Vagina (tissue), 2 donors: ENCODE measurements at places on chromosomes 13 and 19.

- no peak for DNase-seq
These were observed 12.4 kb downstream of the NOSIP start for GRCh38 chr19:49567861-49568441.

GRCh38 chr13:35694549-35695447 is 218.3 kb upstream of the MAB21L1 start:
- DNase-seq: no peak

- DNase-seq: no peak
These were observed 100.7 kb upstream of the RXFP2 start for GRCh38 chr13:31638577-31638976.

GRCh38 chr13:72025836-72026235 is 158.8 kb upstream of the DACH1 start:
- DNase-seq: no peak

- DNase-seq: no peak
These were observed 111.5 kb downstream of the PTPRS start for GRCh38 chr19:5228932-5229777.

GRCh38 chr19:41621226-41621625 is 5.6 kb downstream of the CEACAM4 start:
- no peak for DNase-seq

GRCh38 chr19:45469945-45470761 is 2.4 kb downstream of the FOSB start:
- no peak for DNase-seq

DNA sequence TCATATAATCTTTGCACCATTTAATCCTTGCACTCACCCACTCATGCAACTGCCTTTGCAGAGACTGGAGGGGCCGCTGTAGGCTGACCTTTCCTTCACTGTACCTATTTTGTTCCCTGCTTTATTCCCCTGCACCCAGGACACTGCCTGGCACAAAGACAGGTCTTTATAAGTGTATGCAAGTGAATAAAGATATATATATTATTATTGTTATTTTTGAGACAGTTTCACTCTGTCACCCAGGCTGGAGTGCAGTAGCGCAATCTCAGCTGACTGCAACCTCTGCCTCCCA is 3.8 kb downstream of the ALOX5AP start:
- DNase-seq: no peak

GRCh38 chr13:90997951-90998350 is 349.5 kb upstream of the MIR17HG start:
- DNase-seq: no peak

- no peak for DNase-seq
These were observed 162.5 kb downstream of the KCTD12 start for GRCh38 chr13:76723551-76724232.

GRCh38 chr13:23433171-23434153 is at the start of gene SACS:
SACS (minus strand) TSS chr13:23433702; CDS start chr13:23411239, 22,463 bp downstream.
- DNase-seq: no peak

DNA sequence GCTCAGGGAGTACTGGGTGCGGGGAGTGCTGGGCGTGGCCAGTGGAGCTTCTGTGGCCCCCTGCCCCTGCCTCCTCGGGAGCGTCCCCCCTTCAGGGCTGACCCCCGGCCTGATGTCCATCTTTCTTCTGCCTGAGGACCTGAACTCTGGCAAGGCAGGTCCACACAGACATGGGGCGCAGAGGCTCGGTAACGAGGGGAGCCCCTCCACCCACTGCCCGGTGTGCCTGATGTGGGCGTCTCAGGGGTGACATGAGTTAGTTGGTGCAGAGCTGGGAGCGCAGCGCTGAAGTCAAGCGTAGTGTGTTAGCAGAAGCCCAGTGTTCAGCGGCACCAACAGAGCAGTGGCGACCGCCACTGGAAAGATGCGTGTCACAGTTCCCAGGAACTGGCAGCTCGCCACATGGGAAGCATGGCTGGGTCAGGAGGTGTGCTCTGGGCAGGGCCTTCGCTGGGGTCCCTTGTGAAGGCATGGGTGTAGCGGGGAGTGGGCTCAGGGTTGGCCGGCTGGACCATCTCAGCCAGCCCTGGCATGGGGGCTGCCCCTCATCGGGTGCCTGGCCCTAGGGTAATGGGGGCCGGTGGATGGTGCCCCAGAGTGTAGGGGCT is 11.5 kb downstream of the THOP1 start:
- no peak for DNase-seq

DNA sequence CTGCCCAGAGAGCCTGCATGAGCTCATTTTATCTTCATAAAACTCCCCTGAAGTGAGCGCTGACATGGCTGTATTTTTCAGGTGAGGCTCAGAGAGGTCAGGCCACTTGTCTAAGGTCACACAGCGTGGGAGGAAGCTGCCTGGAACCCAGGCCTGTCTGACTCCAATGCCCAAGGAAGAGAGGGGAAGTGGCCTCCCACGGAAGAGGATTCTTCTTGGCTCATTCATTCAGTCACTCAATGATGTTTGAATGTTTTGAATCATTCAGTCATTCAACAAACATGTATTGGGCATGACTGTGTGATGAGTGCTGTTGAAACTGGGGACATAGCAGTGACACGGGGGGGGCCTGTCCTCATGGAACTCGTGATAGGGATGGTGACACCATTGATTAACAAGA is 12.0 kb downstream of the ACTL9 start:
- DNase-seq: no peak

GRCh38 chr19:30148039-30148790 is 206.2 kb downstream of the URI1 start:
- DNase-seq: no peak

DNA sequence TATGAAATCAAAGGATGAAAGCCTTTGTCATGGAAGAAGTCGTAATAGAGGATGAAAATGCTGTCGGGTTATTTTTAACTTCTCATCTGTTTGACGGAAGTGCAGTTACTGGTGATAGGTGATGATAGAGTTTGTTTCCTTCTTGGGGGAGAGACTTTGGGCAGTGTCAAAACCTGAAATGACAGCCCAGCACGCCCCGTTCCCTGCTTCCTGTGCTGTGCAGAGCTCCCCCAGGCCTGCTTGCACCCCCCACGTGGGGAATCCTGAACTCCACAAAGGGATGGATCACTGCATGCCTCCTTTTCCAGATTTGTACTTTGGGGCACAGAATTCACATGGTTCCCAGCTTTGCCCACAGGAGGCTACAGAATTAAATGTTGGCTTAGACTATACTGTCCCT is 102.7 kb downstream of the ATP11A start:
- no peak for DNase-seq

DNA sequence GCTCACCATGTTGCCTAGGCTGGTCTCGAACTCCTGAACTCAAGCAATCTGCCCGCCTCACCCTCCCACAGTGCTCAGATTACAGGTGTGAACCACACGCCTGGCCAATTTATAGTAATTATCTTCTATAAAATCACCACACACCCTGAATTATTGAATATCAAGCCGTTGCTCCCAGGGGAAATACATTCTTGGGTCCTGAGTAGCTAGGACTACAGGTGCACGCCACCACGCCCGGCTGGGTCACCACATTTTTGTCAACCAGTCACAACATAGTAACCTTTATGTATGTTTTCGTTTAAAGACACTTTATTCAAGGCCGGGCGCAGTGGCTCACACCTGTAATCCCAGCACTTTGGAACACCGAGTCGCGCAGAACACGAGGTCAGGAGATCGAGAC is 8.3 kb downstream of the CBLC start:
- DNase-seq: no peak

- DNase-seq: no peak
These were observed 838 bp upstream of the SNRNP70 start for GRCh38 chr19:49084206-49085019.

DNA sequence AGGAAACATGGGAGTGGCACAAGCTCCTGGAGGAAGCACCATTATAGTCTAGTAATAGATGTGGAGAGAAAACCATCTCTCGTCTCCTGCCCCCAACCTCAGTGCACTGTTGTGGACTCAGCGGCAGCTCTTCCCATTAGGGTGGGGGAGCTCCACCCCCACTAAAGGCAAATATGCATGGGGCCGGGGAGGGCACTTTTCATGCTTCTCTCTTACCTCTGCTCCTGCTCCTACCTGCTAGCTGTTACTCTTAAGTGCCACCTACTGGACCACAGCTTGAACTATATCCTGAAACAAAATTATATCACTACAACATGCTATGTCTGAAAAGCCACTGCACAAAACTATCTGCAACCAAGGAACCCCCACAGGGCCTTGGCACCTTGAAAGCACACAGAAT is 112.6 kb upstream of the DACH1 start:
- no peak for DNase-seq

DNA sequence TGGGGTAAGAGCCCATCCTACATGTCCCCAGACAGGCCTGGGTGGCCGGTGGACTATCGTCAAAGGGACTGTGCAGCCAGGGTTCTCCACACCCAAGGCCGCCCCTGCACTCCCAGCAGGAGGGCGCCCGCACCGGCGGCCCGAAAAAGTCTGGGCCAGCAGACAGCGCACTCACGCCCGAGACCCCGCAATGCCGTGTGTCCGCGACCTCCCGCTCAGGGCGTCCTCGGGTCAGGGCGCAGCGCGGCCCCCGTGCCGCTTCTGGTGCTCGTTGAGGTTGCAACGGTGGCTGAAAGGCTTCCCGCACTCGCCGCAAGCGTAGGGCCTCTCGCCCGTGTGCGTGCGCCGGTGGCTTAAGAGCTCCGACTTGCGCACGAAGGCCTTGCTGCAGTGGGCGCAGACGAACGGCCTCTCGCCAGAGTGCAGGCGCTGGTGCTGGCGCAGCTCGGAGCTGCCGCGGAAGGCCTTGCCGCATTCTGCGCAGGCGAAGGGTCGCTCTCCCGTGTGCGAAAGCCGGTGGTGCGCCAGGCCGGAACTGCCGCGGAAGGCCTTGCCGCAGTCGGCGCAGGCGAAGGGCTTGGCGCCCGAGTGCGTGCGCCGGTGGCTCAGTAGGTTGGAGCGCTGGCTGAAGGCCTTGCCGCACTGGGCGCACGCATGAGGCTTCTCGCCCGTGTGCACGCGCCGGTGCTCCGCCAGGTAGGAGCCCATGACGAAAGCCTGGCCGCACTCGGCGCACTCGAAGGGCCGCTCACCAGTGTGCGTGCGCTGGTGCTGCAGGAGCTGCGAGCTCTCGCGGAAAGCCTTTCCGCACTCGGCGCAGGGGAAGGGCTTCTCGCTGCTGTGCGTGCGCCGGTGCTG is 2.8 kb upstream of the A1BG start:
- DNase-seq: no peak

GRCh38 chr13:77053192-77053591 is 26.2 kb upstream of the FBXL3 start:
- DNase-seq: no peak

- DNase-seq: peak; percentile 69
These were observed 39.1 kb downstream of the GPR12 start for GRCh38 chr13:26721251-26722121.

DNA sequence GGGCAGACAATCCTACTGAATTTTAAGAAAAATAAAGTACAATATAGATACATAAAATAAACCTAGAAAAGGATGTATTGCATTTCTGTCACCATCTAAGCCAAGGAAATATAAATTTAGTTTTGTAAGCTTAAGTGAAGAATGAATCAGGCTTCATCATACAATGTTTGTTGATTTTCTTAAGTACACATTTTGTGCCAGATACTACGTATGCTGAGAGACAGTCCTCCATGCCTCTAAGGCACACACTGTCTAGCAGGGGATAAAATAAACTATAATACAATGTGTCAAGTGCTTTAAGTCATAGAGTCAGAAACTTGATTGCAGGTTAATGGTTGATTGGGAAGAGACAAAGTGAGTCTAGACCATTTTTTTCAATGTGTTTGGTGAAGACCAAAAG is 465.7 kb downstream of the TBC1D4 start:
- DNase-seq: no peak
